ENCODE measurements at places on chromosomes 3 and 15.

- no peaks in the 10 kb centered on the region for H3K36me3 ChIP-seq
- DNase-seq = no peak
- no peaks in the 10 kb centered on the region for H3K27me3 ChIP-seq
- H3K4me1 ChIP-seq = no peaks in the 10 kb centered on the region
- H3K27ac ChIP-seq = no peak overlapping the region
- no peak overlapping the region for H3K4me3 ChIP-seq
Observed at GRCh38 chr15:89761009-89761831, 10.2 kb upstream of the MESP1 start.

GRCh38 chr3:64203216-64203615 lies 22.1 kb downstream of the PRICKLE2 start:
- no peaks in the 10 kb centered on the region for H3K4me1 ChIP-seq
- no peaks in the 10 kb centered on the region for H3K36me3 ChIP-seq
- no peak overlapping the region for H3K27ac ChIP-seq
- DNase-seq = no peak
- no peak overlapping the region for H3K4me3 ChIP-seq

DNA sequence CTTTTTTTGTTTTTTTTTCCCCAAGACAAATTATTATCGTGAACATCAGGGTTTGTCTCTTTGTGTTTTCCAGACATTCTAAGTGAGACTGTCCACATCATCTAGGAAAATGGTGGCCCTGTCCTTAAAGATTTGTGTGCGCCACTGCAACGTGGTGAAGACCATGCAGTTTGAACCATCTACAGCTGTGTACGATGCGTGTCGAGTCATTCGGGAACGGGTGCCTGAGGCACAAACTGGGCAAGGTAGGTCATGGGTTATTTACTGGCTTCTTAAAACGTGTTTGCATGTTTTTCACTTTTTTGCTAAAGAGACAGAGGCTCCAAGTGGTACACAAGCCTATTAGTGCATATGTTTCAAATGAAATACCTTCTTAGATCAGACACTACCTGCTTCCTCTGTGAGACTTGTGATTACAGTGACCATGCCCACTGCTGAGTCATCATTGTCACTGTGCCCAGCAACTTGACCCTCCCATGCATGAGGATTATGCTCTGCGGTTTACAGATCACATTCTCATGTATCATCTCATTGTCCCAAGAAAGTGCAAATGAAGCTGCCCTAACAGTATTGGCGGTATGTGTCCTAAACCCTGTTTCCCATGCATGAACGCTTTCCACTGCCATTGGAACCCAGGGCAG lies 395.2 kb upstream of the TPM1 start:
- H3K36me3 ChIP-seq = no peaks in the 10 kb centered on the region
- no peak overlapping the region for H3K27ac ChIP-seq
- H3K27me3 ChIP-seq = no peaks in the 10 kb centered on the region
- DNase-seq = peak; percentile 92

- no peaks in the 10 kb centered on the region for H3K27me3 ChIP-seq
- H3K4me3 ChIP-seq = no peak overlapping the region
- H3K4me1 ChIP-seq = peaks cover 8% of the 10 kb centered on the region
- H3K36me3 ChIP-seq = no peaks in the 10 kb centered on the region
- DNase-seq = no peak
Observed at GRCh38 chr3:23259515-23259914, 56.4 kb downstream of the UBE2E2 start.

DNA sequence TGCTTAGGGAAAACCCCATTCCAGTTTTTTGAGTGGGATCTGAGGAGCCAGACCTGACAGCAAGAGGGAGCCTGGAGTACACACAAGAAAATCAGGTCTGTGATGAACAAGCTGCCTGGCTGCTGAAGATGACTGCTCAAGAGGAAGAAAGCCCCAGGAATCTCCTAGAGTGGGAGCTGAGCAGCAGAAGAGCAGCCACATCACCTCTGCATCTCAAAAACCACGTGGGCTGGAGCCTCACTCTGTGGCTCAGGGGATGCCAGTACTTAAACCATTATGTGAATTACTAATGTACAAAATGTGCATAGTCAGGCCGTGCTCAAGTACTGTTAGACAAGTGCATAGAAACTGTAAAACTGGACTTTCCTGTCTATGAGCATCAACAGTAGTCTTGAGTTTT lies 52.4 kb downstream of the SLC9A9 start:
- DNase-seq = no peak
- H3K4me1 ChIP-seq = no peaks in the 10 kb centered on the region
- no peaks in the 10 kb centered on the region for H3K36me3 ChIP-seq
- no peak overlapping the region for H3K4me3 ChIP-seq
- H3K27me3 ChIP-seq = no peaks in the 10 kb centered on the region

DNA sequence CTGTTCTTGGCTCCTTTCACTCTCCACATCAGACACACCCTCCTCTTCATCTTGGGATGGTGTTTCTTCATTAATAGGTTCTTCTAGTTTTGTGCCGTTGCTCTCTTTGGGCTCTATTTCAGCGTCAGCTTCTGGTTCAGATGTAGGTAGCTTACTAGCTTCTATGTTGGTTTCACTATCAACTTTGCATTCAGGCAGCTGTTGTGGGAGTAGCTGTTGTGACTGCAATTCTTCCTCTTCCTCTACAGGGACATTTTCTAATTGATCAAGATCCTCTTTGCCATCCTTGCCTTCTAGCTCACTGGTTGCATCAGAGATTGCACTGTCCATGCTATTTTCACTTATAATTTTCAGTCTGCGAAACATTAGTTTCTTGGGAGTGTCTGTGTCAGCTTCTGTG lies 80.1 kb downstream of the SETD2 start:
- H3K27me3 ChIP-seq = no peaks in the 10 kb centered on the region
- H3K4me1 ChIP-seq = no peaks in the 10 kb centered on the region
- H3K27ac ChIP-seq = no peak overlapping the region
- DNase-seq = no peak
- H3K4me3 ChIP-seq = no peak overlapping the region

DNA sequence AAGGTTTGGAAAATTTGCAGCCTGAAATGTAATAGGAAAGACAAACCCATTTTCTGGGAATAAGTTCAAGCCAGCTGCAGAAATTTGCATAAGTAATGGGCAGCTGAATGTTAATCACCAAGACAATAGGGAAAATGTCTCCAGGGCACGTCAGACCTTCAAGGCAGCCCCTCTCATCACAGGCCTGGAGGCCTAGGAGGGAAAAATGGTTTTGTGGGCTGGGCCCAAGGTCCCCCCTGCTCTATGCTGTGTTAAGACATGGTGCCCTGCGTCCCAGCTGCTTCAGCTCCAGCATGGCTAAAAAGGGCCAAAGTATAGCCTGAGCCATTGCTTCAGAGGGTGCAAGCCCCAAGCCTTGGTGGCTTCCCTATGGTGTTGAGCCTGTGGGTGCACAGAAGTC lies 164.7 kb upstream of the TSPAN3 start:
- no peaks in the 10 kb centered on the region for H3K27me3 ChIP-seq
- H3K27ac ChIP-seq = no peak overlapping the region
- H3K36me3 ChIP-seq = no peaks in the 10 kb centered on the region
- H3K4me1 ChIP-seq = no peaks in the 10 kb centered on the region
- DNase-seq = no peak
- H3K4me3 ChIP-seq = no peak overlapping the region
